CD4-positive, alpha-beta T cell treated with Interleukin-6 at 100 ng/mL for 8 hours (primary cell): ENCODE measurements at places on chromosomes 7 and 10.

- no peak for DNase-seq
Measured at GRCh38 chr7:20470726-20471125, 140.0 kb downstream of the ITGB8 start.

- DNase-seq, result no peak
Measured at GRCh38 chr10:75197066-75197465, 13.5 kb upstream of the VDAC2 start.

- DNase-seq, result no peak
Measured at GRCh38 chr10:122348512-122348911, 26.0 kb upstream of the PLEKHA1 start.

DNA sequence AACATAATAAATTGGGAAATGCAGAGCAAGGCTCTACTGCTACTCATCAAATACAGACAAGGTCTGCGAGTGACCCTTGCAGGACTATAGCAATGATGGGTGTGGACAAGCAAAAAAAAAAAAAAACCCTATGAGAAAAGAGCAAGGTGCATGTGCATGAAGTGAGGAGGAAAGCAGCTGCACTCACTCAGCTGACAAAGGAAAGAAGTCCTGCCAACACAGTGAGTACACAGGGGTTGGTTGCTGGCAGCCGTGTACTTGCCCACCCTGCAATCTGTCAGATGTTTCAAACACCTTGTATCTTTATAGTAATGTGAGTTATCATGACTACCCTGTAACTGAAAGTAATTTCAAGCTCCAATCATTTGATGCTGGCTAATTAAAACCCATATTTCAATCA lies 20.5 kb downstream of the CHCHD3 start:
- no peak for DNase-seq
